ENCODE measurements at places on chromosomes 1 and 21.

GRCh38 chr1:7403265-7404045, 367.6 kb upstream of the VAMP3 start:
- no peak for DNase-seq

- DNase-seq: no peak
Measured at GRCh38 chr21:45236481-45236880, 51.2 kb downstream of the POFUT2 start.

- DNase-seq: no peak
Measured at GRCh38 chr1:229378586-229379367, 35.9 kb upstream of the CCSAP start.

- no peak for DNase-seq
Measured at GRCh38 chr1:65165269-65165993, 17.4 kb downstream of the AK4 start.

DNA sequence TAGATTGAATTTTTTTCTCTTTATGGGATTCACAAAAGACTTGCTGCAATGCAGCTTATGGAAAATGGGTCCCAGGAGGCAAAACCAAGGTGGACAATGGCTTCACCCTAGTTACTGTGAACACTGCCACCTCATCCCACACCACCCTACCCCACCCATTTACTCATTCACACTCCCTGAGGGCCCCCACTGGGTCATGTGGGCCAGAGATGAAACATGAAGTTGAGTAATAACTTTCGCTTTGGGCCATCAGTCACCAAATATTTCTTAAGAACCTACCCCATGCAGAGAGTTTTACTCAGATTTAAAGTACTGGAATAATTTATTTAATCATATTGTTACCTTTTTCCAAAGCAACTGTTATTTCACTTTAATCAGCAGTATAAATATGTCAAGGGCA, 191.8 kb downstream of the TPR start:
- no peak for DNase-seq

DNA sequence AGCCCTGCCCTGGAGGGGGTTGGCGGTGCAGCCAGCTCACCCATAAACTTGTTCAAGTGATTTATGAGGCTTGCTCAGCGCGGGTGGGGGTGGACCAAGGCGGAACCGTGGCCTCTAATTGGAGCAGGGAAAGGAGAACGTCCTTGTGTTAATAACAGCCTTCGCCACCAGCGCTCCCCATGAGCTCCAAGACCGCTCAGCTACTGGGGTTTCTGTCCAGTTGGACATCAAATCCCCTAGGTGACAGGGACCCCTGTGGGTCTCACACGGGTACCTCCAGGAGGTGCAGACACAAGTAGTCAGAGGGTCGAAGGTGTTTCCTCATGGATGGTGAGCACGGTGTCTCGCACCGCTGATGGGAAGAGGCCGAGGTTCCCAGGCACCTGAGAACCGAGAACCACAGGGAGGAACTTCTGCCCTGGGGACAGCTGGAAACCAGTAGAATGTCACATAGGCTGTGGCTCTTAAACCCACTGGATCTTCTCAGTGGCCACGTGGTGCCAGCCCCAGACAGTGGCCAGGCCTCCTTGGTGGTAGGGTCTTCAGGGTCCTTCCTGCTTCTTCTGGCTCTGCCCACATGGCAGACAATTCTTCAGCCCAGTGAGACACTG, 3.7 kb upstream of the ACTRT2 start:
- peak; percentile 4 for DNase-seq

All from transverse colon (tissue), 4 donors.